NCI-H1436 treated with DMSO at 0.1 percent for 48 hours (cell line): ENCODE measurements at places on chromosomes 2 and 18.

DNA sequence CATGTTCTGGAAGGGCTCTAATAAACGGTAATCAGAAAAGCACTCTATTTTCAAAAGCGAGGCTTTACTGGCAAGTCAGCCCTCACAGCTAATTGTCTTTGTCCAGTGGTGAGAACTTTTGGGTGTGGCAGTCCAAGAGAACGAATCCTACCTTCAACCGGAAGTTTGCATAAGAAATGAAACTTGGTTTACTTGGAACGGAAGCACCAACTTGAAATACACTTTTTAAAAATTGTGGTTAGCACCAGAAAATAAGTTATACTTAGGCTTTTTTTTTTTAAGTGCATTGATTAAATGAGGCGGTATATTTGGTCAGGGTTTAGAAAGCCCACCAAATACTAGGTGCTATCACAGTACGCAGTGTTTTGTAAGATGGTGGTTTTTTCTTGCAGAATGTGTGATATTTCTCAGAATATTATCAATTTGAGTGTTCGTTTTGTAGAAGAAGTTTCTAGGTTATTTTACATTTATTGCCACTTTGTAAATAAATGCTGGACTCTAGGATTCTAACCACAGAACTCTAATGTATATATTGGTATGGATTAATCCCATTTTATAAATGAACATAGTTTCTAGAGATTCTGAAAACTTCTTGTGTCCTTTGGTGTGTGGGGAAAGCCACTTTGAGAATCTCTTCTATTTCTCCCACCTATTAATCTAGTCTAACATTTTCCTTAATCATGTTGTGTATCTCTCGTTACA, 1.2 kb downstream of the MYL12A start:
- no peak for DNase-seq

GRCh38 chr2:120451334-120451733, 105.4 kb downstream of the INHBB start:
- no peak for DNase-seq

DNA sequence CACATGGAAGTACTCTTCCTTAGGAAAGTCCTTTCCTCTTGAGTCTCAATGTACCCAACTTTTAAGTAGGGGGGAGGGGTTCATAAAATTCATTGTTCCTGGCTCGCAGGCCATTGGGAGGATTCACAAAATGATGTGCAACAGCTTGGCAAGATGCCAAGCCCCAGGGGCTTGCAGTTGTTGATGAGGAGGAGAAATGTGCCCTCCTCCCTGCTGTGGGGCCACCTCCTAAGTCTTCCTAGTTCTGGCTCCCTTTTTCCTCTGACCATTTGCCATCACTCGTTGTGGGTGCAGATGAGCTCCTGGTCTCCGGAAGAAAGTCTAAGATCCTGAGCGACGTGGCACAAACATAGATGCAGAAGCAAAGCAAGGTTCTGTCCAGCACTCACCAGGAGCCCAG, 435.4 kb downstream of the EIPR1 start:
- DNase-seq = no peak

DNA sequence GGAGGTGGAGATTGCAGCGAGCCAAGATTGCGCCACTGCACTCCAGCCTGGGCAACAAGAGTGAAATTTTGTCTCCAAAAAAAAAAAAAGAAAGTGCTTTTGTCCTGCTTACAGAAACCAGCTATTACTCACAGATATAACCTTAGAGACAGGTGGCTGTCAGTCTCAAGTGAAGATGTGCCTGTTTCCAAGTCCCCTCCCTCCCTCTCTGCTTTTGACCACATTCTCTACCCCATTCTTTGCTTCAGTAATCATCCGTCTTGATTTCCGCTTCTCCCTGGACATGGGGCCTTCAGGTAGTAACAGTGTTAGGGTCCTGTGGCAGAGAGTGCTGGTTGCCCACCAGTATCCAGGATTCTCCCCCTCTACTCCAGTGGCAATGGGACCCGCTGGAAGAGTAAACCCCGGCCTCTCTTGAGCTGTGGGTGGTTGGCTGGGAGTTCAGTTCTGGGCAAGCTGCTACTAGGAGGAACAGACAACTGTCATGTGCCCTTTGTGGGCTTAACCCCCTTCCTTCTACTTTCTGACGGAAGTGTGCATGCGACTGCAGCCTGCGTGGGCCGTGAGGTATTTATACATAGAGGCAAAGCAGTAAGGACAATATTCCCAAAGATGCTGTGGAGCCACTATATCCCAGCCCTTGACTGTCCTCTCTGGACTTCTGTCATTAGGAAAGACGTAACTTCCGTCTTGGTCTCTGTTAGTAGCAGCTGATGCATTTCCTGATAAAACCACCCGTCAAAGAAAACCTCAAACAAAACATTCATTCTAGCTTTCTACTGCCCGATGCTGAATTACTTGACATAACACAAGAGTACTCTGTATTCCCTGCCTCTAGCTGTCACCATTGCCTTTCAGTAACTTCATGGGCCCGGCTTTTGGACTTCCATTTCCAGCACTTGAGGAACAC, 17.8 kb downstream of the PDCL3 start:
- no peak for DNase-seq

DNA sequence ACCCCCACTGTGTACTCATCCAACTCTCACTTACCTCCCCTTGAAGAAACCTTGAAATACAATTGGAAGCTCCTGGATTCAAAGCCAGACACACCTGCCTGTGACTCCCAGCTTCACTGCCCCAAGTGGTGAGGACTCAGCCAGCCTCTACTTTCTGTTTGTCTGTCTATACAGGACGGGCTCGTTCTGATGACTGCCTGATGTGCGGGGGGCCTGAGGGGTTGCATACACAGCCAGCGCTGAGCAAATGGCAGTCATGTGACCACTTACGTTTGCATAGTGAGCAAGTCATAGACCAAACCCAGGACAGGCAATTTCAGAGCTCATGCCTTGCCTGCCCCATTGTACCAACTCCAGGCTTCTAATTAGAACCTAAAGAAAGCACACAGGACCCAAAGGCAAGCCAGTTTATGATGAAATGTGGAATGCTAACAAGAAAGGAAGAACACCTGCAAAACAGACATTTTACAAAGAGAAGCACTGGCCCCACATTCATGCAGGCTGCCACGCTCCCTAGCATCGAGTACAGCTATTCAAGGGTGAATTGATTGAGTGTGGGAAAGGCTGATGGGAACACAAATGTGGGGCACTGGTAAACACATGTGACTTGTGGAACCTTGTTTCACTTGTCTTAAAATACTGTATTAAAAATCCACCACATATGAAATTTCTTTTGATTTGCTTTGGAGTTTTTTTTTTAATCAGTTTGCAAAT, 137.8 kb downstream of the LNPK start:
- DNase-seq = no peak

- no peak for DNase-seq
These were observed 17.3 kb upstream of the PDE1A start for GRCh38 chr2:182444170-182444569.

- no peak for DNase-seq
These were observed 487.0 kb downstream of the DCC start for GRCh38 chr18:52826994-52827393.
